Germinal center (tissue), 1 donor: ENCODE measurements at places on chromosomes 2 and 18.

DNA sequence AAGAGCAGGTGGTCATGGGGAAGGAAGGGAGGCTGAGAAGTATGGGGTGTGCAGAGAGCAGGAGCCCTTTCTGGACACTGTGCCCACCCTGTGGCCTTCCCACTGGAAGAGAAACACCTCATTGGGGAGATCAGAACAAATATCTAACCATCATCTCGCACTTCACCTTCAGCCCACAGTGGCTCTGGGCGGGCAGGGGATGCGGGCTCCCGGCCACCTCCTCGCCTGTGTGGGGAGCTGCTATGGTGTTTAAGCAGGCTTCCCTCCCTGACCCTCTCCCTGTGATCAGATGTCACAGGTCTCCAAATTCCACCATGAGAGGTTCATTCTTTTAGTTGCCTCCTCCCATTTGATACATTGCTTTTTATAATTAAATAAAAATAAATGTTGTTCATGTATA, 5.0 kb downstream of the FBLN7 start:
- no peak for DNase-seq

DNA sequence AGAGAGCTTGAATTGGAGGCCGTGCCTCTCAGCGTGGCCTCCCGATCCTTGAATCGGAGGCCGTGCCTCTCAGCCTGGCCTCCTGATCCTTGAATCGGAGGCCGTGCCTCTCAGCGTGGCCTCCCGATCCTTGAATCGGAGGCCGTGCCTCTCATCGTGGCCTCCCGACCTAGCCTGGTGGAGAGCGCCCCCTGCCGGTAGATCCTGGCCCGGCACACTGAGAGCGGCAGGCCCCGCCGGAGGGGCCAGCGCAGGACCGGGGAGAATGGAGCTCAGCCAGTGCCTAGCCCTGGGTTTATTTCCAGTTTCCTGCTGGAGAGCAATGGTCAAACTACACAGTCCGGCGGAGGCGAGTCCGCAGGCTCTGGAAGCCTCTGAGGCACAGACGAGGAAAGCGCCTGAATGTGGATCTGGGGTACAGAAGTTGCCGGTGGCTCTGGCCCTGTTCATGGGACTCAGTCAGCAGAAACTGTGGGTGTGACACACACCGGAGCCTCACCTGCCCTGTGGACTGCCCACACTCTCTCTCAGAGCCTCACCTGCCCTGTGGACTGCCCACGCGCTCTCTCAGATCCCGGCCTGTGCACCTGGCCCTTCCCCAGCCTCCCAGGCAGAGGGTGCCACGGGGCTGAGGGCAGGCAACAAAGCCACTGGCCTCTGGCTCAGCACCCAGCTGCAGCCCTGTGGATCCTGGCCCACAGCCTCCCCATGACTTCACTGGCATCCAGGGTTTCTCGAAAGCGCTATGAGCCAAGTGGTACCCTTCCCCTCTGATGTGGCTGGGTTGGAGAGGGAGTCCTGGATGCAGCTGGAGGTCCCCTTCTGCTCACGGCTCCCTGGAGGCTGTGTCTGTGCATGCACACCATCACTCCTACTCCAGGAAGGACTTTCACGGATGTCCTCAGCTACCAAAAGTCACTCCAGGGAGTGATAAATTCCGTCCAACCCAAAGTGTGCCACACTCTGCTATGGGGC, 1.5 kb downstream of the IL36B start:
- no peak for DNase-seq

DNA sequence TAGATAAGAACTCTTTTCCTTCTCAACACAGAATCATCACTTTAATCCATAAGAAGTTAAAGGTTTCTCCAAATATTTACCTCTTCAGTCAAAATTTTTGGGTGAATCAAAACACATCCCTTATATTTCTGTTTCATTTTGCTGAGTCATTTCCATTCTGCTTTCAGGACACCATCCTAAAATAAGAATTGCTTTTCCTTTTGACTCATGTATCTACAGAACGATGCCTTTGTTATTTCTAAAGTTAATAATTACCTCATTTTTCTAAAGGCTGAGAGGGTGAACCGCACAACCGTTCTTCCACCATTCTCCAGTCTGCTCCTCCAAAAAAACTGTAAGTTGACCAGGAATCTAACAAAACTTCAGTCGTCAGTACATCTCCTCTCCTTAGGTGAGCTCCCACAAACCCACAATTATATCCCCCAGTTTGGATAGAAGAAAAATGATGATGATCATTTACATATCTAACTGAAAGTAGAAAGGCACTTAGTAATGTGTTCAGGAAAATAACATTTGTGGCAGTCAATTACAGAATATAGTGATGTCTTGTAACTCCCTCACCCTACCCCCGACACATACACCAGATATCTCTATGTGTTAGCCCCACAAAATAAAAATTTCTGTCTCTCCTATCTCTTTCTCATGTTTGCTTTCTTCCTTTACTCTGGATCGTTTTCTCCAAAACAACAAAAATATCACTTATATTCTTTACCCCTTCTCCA, 162.5 kb downstream of the RAD51AP2 start:
- DNase-seq: no peak

GRCh38 chr18:46406539-46406932, 250.5 kb downstream of the LOXHD1 start:
- no peak for DNase-seq

DNA sequence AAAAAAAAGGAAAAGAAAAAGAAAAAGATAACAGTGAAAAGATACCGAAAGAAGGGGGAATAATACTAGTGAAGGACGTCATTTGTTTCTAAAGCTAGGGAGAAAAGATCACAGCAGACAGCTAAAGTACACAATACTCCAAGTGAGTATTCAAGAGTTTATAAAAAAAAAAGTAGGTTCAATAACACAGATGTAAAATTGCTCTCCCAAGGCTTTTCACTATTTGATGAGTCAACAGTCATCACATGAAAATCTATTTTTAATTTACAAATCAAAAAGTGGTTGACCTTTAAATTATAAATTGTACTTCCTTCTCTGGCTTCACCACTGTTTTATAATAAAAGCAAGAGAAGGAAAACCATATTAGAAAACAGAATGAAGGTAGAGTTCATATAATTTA, 144.0 kb downstream of the ZRANB3 start:
- no peak for DNase-seq

GRCh38 chr18:45940724-45941123, 26.4 kb downstream of the EPG5 start:
- no peak for DNase-seq

GRCh38 chr18:48623468-48624235, 84.8 kb downstream of the CTIF start:
- DNase-seq: no peak
